ENCODE measurements at places on chromosomes 11 and 22. TPM values are rescaled to one million over a fixed set of nuclear protein-coding genes. Genes with fewer than 3 reads are reported as not detected.
A peak's percentile ranks its signal among the peaks of the same experiment; 100 is the strongest.

GRCh38 chr11:133828871-133829270 lies 16.4 kb downstream of the SPATA19 start:
- H3K4me1 ChIP-seq: peaks cover 12% of the 10 kb centered on the region
- DNase-seq: no peak
- H3K27me3 ChIP-seq: peaks cover 6% of the 10 kb centered on the region
- H3K4me3 ChIP-seq: no peak overlapping the region

DNA sequence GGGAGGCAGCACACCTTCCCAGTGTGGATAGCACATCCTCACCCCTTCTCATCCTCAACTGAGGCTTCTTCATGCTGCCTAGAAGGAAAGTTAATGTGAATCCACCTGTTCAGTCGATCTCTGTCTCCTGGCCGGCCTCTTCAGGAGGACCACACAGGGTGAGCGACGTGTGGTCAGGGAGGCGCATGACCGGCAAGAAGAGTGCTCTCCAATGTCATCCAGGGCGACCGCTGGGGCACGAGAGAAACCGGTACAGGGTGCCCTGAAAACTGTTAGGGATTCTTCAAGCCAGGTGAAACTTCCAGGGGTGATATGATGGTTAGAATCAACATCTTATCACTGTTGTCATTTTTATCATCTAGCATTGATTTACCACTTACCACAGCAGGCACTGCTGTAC lies 43.0 kb downstream of the IGSF9B start:
- peaks cover 50% of the 10 kb centered on the region for H3K36me3 ChIP-seq
- H3K27me3 ChIP-seq: peaks cover 12% of the 10 kb centered on the region
- no peaks in the 10 kb centered on the region for H3K4me1 ChIP-seq
- H3K27ac ChIP-seq: no peak overlapping the region
- no peak overlapping the region for H3K4me3 ChIP-seq

DNA sequence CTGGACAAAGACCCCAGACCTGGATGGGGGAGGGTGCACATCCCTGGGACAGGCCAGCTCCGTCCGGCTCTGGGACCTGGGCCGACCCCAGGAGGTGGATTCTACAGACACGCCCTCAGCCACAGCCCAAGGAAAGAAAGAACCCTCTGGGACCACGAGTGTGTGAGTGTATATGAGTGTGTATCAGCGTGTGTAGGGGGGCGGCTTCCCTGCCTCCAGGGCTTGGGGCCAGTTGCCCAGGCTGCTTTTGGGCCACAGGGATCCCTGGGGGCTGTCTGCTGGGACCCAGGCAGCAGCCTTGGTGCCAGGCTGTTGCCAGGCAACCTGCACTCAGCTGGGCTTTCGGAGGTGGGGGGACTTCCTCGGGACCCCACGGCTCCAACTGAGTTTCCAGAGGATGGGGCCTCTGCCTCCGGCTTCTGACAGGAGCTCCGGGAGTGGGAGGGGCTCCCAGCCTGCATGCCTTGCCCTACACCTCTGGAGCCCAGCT lies 8.9 kb downstream of the DUSP8 start:
- peaks cover 49% of the 10 kb centered on the region for H3K36me3 ChIP-seq
- DNase-seq: no peak
- no peaks in the 10 kb centered on the region for H3K27me3 ChIP-seq
- H3K4me1 ChIP-seq: peaks cover 31% of the 10 kb centered on the region
- H3K27ac ChIP-seq: peak overlapping the region; percentile 75
- no peak overlapping the region for H3K4me3 ChIP-seq

DNA sequence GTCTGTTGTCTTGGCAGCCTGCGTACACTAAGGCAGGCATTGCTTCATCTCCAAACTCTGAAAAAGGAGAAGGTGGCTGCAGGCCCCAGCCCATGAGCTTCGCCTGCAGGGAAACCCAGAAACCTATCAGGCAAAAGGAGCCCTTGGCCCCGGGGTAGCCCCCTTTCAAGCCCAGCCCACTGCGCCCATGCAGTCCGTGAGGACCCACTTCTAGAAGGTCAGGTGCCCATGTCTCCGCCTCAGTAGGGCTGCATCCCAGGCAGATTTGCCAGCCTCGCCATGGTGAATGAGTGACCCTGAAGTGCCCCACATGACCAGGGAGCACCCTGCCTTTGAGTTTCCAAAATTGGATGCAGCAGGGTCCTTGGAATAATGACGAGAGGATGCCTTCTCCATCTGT lies 1158.4 kb downstream of the BRD1 start:
- H3K4me1 ChIP-seq: no peaks in the 10 kb centered on the region
- no peak overlapping the region for H3K27ac ChIP-seq
- no peaks in the 10 kb centered on the region for H3K36me3 ChIP-seq
- H3K27me3 ChIP-seq: peaks cover 8% of the 10 kb centered on the region
- no peak for DNase-seq

Gene ENTHD1
- total RNA-seq: not detected

Gene HTR3A
- total RNA-seq: not detected

Gene OR5B21
- not detected for total RNA-seq
